T-cell (primary cell): ENCODE measurements at places on chromosomes 11 and 22.
A peak's percentile ranks its signal among the peaks of the same experiment; 100 is the strongest.

- DNase-seq = no peak
Measured at GRCh38 chr22:46504584-46504983, 32.8 kb downstream of the CELSR1 start.

DNA sequence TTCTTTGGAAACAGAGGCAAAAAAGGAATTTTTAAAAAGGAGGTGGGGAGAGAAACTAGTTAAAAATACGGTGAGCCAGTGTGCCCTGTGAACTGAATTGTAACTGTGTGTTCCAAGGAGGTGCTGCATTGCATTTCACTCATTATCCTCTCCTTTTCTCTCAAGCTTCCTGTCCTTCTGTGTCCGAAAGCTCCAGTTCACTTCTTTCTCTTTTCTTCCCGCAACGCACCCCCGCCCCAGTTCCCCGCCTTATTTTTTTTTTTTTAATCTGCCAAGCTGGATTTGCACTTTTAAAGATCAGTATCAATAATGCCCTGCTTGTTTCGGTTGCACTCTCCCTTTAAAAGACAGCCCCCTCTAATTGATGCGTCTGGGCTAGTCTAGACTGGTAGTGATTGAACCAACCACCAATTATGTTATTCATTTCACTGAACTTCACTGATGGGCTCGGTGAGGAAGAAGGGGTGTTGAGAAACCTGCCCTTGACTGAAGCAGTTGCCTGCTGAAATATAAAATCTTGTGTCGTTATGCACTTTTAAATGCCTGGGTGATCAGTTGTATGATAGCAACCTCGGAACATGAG is 18.5 kb downstream of the BLID start:
- no peak for DNase-seq

GRCh38 chr11:23455321-23455891 is 595.1 kb upstream of the CCDC179 start:
- DNase-seq = no peak

GRCh38 chr11:12376259-12377081 is 901 bp upstream of the PARVA start:
- DNase-seq = no peak

DNA sequence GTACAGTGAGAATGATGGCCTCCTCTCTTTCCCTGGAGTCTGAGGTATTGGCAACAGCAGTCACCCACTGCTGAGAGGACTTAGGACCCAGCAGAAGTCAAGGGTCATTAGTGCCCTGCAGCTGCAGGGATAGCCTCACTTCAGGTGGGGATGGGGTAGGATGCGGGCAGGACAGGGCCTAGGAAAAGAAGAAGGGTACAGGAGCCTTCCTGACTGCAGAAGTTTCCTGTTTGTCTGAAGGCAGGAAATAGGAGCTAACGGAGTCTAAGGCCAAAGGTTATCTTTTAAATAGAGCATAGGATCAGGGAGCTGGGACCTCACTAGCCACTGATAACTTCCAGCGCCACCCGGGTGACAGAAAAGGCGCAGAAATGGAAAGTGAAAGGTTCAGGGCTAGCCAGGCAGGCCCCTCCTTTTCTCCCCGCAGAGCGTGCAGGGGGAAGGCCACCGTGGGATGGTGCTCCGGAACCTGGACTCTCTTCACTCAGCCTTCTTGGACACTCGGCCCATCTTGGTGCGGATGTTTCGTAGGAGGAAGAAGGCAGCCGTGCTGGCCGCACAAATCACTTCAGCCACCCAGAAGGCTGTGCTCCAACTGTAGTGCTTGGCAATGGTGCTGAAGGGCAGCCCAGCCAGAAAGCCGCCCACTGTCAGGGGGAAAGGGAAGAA is 6.0 kb downstream of the TRAPPC4 start:
- no peak for DNase-seq

DNA sequence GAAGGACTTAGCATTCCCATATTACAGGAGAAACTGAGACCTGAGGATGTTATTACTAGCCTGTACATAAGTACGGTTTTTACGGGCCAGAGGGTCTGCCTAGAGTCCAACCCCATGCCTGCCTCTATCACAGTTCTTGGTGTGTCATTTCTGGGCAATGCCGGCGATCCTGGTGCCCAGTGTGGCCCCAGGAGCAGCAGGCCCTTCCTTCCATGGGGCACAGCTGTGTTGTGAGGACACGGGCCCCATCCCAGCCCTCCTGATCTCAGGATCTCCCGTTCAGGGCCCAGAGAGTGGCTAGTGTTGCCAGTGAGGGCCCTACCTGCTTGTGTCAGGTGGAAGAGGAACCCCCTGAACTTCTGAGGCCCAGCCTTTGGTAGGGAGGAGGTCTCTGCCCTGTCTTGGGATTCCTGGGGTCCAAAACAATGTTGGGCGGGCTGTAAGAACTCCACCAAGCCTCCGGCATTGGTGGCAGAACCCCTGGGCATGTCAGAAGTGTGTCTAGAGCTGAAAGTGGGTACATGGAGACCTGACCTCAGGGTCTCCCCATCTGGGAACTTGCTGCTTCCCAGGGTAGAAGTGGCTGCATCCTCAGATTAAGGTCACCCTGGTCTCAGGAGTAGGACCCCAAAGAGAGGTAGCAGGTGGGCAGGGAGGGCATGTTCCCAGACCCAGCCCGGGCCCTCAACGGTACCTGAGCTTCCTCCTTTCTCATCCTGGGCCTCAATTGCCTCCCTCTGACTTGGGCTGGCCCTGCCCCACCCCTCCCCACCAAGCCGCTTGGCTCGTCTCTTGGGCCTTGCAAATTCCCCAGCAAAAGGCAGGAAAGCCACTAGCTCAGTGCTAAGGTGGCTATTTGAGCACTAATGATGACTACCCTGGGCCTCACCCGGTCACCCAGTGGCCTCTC is 74.6 kb upstream of the KCNQ1OT1 start:
- DNase-seq = no peak

- peak; percentile 41 for DNase-seq
Measured at GRCh38 chr11:62171261-62171723, 18.7 kb upstream of the SCGB1D1 start.

DNA sequence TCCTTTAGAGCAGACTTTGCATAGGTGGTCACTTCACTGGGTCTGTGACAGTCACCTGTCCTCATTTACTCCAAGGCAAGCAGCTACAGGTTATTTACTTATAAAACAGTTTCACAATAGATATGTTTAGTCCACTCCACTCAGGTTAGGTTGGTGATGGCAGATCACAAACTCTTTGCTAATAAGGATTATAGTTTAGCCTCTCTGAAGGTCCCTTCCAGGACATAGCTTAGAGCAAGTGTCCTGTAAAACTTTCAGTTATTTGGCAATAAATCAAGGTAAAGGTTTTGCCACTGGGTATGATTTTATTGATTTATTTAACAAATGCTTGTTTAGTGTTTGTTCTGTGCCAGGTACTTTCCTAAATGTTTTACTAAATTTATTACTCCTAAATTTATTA is 8.8 kb downstream of the OR6Q1 start:
- no peak for DNase-seq

- no peak for DNase-seq
Measured at GRCh38 chr11:69327741-69328191, 33.8 kb downstream of the MYEOV start.

DNA sequence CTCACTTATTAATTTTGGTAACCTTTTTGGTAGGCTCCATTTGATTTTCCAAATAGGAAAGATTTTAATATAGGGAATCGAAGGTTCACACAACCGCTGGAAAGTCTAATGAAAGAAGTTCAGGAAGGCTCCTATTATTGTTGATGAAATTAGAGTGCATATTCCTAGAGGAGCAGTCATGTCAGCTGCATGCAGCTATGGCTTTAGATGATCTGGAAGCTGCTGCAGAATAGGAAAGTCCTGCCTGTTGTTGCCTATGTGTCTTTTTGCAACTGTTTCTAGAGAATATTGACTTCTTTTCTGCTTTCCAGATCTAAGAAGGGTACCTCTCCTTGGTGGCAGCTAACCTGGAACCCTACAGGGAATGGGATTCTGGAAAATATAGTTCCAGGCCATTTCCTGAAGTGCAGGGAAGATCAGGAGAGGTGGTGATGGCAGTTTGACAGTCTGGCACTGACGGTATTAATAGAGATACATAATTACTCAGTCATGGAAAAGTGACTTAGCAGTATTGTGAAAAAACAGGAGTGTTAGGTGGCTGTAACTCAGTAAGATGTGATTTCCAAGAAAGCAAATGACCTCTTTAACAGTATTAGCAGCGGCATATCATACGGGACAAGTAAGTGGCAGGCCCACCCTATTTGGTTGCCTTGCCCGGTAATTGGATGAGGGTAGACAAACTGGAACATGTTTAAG is 54.0 kb downstream of the TNRC6B start:
- no peak for DNase-seq

DNA sequence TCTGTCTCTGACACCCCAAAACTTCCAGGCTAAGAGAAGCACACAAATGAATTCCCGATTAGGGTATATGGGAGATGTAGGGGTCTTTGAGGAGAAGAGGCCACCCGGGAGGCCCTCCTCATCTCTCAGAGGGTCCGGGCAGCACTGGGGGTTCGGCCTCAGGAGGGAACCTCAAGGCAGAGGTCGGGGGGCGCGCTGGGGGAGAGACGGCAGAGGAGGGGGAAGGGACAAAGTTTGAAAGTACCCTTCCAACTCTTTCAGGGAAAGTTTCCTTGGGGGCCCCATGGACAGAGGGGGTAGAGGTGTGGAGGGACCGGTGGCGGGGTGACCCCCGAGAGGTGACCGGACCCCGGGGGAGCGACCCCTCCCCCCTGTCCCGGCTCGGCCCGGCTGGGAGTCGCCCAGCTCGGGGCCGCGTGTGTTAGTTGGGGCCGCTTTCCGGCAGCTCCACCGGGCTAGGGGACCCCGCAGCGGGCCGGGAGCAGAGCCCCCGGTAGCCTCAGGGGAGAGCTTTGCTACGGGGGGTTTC is 3.3 kb upstream of the GCAT start:
- no peak for DNase-seq

GRCh38 chr22:47918276-47918921 is 1155.9 kb downstream of the TBC1D22A start:
- peak; percentile 5 for DNase-seq
